ENCODE measurements at places on chromosomes 13 and 19.

- H3K36me3 ChIP-seq, result peaks cover 51% of the 10 kb centered on the region
- no peak overlapping the region for H3K4me3 ChIP-seq
- H3K27ac ChIP-seq, result no peak overlapping the region
- no peaks in the 10 kb centered on the region for H3K27me3 ChIP-seq
- H3K4me1 ChIP-seq, result no peaks in the 10 kb centered on the region
Measured at GRCh38 chr19:10552510-10553053, 8.9 kb downstream of the ATG4D start.

DNA sequence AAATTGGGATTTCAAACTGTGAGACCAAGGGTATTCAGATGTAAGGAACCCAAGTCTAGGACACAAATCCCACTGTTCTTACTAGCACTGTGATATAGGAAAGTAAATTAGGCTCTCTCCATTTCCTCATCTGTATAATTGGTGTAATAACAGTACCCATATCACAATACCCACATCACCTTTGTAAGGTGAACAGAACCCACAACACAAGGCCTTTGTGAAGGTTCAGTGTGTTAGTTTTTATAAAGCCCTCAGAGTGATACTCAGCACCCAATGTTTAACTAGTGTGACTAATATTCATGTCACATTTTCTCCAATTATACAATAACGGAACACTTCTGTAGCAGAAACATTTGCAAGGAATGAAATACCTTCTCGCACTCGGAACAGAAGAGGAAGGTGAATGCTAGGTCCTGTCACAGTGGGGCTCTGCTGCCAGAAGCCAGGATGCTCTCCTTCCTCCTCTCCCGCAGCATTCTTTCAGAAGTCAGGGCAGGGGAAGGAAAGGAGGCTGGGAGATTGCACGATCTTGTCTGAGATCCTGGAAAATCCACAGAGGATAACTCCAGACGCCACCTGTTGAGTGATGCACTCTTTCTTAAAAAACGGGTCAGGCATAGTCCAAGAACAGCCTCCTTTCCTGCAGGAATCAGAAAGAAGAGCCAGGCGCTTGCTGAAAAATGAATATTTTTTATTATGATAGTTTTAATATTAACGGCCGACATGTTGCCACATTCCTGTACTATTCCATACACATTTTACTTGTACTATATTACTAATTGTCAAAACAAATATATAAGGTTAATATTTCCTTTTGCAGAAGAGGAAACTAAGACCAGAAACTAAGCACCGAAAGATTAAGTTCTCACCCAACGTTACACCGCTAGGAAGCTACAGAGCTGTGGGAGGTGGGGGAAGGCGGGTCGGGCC lies 762 bp downstream of the ZNF45 start:
- peak overlapping the region; percentile 75 for H3K27ac ChIP-seq
- no peaks in the 10 kb centered on the region for H3K27me3 ChIP-seq
- H3K36me3 ChIP-seq, result peaks cover 27% of the 10 kb centered on the region
- no peak for DNase-seq

- H3K4me1 ChIP-seq, result no peaks in the 10 kb centered on the region
- H3K36me3 ChIP-seq, result no peaks in the 10 kb centered on the region
- H3K4me3 ChIP-seq, result no peak overlapping the region
- DNase-seq, result no peak
- no peak overlapping the region for H3K27ac ChIP-seq
- H3K27me3 ChIP-seq, result no peaks in the 10 kb centered on the region
Measured at GRCh38 chr13:99469041-99469440, 32.2 kb upstream of the TM9SF2 start.

- DNase-seq, result no peak
- H3K4me3 ChIP-seq, result no peak overlapping the region
- no peaks in the 10 kb centered on the region for H3K27me3 ChIP-seq
- no peaks in the 10 kb centered on the region for H3K36me3 ChIP-seq
- peaks cover 43% of the 10 kb centered on the region for H3K4me1 ChIP-seq
- peak overlapping the region; percentile 76 for H3K27ac ChIP-seq
Measured at GRCh38 chr13:44930963-44931623, 58.2 kb downstream of the NUFIP1 start.
